ENCODE measurements at places on chromosomes 3 and 15.

- DNase-seq, result no peak
These were observed 7.9 kb downstream of the RAP2B start for GRCh38 chr3:153169793-153170383.

DNA sequence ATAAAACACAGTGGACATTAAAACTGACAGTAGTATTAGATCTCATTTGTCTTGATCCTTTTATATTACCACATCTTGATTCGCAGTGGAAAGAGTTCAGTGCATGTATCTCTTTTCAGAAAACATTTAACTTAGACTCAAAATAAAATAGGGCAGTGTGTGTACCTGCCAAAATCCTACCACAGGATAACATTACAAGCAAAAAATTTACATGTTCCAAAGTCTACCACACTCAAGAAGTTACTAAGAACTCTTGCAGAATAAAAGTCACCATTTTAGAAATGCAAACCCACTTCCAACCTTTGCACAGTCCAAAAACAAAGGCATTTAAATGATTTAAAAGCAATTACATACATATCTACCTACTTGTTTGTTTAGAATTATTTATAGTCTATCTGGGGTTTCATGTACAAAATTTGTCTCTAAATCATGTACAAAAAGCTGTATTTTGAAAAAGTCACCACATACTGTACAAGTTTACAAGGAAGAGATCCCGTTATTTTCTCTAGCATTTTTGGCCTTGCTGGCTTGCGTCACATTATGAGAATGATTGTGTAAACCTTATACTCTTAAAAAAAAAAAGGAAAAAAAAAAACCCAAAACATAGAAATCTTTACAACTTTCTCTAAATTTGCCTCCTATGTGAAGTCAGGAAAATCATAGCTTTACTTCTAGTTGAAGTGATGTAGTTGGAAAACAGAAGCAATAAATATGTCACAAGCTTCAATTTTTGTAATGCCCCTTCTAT, 153.8 kb downstream of the ADAM10 start:
- no peak for DNase-seq

GRCh38 chr3:131560795-131561194, 58.0 kb upstream of the MRPL3 start:
- no peak for DNase-seq

DNA sequence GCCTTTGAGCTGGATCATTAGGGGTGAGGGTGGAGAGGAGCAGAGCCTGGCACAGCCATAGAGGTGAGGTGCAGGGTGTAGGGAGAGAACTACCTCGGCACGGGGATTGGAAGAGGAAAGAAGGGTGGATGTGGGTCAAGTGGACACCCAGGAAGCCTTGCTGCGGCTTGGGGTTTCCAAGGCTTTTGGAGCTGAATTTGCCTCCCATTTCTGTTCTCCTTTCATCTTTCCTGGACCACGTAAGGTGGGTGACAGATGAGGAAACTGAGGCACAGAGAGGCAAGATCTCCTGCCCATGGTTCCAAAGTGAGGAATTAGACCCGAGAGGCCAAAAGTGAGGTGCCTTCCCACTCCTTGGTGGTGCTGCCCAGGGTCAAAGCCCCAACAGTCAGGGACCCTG, 35.4 kb upstream of the SFMBT1 start:
- no peak for DNase-seq

DNA sequence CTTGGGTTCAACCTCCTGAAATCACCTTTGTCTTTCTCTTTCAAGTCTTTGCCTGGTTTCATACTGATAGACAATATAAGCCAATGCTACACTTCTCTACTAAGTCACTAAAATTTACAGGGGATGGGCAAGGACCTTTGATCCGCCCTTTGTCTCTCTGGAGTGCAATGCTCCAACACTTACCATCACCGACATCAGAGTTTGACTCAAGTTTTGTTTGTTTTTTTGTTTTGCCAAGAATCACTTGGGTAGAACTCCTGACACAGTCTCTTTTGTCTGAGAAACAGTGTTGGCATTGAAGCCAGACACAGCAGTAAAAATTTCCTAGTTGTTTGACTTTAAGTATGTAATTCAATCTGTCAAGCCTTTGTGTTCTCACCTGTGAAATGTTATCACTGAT, 29.3 kb downstream of the NFKBIZ start:
- DNase-seq, result no peak
